ENCODE measurements at places on chromosomes 5 and 9.

DNA sequence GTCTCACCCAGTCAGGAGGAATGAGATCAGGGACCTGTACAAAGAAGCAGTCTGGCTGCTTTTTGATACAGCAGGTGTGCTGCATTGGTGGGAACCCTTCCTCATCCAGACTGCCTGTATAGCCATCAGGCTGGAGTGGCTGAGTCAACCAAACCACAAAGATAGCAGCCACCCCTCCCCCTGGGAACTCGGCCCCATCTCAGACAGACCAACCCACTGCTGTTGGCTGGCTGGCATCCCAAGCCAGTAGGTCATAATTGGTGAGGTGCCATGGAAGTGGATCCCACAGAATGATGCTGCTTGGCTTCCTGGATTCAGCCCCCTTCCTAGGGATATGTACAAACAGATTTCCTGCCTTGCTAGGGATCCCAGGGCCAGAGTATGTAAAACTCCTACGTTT lies 60.9 kb downstream of the YTHDC2 start:
- DNase-seq, result no peak

GRCh38 chr9:2677915-2678889 lies 39.1 kb upstream of the KCNV2 start:
- DNase-seq, result no peak

DNA sequence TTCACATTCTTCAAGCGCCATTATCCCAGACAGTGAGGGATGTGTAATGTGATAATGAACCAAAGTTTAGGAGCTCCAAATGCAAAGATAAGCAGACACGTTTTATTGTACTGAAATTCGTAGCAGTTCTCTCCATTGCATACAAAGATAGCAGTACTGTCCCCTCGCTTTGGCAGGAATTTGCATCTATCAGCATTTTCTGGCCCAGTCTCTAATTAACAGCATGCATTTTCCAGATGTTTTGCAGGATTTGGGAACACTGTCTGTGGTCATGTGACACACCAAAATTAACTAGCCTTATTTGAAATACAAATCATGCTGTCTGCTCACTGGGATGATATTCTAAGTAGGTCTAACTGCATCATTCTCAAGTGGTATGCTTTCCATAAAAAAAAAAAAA lies 235.9 kb upstream of the TRPM3 start:
- DNase-seq, result no peak

GRCh38 chr5:153459051-153459743 lies 31.3 kb upstream of the GRIA1 start:
- DNase-seq, result no peak

DNA sequence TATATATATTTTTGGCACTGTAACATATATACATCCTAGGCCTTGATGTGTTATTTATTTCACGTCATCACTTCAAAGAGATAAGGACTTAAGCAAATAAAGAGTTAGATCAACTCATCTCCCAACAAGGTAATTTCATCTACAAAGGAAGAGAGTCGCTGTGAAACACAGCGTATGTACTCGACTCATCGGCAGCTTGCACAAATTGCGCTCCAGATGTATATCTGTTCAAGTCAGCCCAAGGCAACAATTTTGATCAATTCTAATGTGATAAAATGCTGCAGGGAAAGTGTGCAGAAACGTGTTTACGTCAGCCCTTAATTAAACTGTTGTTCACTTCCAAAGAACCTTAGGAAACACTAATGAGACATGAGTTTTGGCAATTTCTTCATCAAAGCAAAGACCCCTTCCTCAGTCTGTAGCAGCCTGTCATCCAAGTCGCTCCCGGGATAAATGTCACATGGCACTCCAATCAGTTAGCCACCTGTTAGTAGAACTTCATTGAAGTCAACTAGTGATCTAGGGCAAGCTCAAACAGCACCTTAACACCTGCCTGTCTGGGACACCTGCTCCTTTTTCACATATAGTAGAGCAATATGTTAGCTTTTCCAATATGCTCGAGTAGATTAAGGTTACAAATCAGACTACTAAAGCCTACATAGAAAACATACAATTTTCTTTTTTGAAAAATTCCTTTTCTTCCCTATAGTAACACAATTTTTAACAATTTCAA lies 182.4 kb downstream of the NFIB start:
- no peak for DNase-seq

GRCh38 chr5:85170183-85170582 lies 785.5 kb upstream of the EDIL3 start:
- no peak for DNase-seq

- no peak for DNase-seq
Observed at GRCh38 chr5:172380987-172381643, 73.2 kb downstream of the SH3PXD2B start.

- DNase-seq, result no peak
Observed at GRCh38 chr5:179680014-179680779, 637 bp downstream of the CBY3 start.

DNA sequence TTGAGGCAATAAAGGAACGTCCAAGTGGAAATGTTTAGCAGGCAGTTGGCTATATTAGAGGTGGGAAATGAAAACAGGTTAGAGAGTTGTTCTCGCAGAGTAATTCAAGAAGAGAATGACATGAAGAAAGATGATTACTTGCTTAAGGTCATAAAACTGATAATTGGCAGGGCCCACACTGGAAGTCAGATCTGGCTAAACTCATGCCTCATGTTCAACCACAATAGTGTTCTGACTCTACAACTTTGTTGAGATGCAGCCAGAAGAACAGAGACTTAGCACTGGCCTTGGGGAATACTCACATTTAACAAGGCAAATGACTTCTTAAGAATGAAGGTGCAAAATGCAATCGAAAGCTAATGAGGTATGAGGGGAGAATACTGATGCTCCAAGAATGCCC lies 27.2 kb upstream of the TNFSF8 start:
- no peak for DNase-seq

- DNase-seq, result no peak
Observed at GRCh38 chr9:79220251-79220650, 351.5 kb upstream of the TLE4 start.

- DNase-seq, result no peak
Observed at GRCh38 chr5:151127926-151128325, 29.7 kb downstream of the ANXA6 start.

- no peak for DNase-seq
Observed at GRCh38 chr9:35577486-35577885, 27.6 kb upstream of the TESK1 start.

All from stimulated activated CD8-positive, alpha-beta memory T cell treated with anti-CD3 and anti-CD28 coated beads, Interleukin-2, amount 100 ng/mL, for 1 hour (primary cell).